ENCODE measurements at places on chromosomes 11 and 22.
A peak's percentile ranks its signal among the peaks of the same experiment; 100 is the strongest.

GRCh38 chr22:45785458-45785857, 113.8 kb downstream of the ATXN10 start:
- DNase-seq = no peak

DNA sequence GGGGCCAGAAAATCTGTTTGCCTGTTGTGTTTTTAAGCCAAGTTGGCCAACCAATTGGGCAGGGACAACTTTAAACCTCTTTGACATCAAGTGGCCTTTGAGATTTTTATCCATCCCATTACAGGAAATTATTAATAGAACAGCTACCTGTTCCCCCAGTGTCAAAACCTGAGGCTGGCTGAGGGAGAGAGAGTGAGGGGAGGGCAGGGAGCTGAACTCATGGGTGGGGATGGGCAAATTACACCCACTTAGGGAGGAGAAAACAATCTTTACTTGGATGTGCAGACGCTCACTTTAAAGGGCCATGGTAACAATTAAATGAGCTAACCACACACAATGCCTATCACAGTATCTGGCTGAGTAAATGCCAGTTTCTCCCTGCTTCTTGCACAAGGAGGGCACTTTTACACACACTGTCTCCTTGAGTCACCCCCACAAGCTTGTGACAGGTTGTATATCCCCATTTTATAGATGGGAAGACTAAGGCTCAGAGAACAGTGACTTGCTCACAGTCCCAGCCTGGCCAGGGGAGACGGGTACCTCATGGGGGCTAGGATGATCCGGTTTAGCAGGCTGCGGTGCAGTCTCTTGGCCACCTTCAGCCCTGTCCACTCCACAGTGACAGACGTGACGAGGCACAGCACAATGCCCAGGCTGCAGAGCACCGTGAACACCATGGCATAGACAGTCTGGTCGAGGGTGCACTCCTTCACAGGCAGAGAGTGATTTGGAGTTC, 17.8 kb upstream of the KCNJ11 start:
- no peak for DNase-seq

DNA sequence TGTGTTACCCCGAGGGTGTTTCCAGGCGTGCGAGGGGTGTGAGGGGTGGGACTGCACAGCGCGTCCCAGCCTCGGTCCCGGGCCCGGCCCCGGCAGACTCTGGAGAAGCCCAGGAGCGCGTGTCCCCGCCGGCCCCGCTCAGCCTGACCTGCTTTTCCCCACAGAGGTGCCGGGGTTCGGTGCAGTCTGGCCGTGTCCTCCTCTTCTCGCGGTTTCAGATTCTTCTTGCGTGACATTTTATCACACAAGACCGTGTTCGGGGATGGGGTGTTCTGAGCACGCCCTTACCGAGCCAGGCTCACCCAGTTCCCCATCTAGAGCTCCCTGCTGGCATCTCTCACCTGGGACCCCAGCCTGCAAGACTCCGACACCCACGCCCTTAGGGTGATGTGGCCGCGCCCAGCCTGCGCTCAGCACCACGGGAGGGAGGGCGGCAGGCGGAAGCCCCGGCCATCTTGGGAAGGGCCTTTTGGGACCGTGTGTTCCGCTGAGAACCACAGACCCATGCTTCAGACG, 775.6 kb downstream of the BRD1 start:
- no peak for DNase-seq

- no peak for DNase-seq
Observed at GRCh38 chr22:38298312-38299005, 18.8 kb downstream of the CSNK1E start.

DNA sequence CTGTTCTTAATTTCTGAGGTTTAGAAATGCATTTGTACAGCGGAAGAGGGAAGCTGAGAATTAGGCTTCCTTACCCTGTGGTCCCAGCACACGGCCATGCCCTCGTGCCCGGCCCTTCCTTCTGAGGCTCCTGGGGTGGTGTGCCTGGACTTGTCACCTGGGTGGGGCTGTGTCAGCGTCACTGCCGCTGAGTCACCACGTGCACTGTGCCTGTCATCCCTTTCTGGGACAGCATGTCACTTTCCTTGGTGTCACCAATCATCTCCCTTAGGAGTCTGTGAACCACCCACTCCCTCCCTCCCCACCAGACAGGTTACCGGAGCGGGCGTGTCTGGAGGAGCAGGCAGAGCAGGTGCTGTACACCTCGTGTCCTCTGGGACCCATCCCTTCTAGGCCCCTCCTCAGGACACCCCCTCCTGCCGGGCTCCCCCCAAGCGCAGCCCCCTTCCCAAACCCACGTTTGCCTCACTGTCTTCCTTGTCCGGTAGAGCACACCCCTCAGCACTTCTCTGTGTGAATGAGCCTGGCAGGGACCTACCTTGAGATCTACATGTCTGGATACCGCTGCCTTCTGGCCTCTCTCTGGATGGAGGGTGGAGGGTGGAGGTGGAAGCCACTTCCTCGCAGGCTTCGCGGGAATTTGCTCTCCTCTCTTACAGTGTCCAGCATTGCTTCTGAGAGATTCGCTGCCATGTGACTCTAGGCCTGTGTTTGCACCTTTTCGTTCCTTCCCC, 367.6 kb downstream of the TBC1D22A start:
- peak; percentile 22 for DNase-seq

GRCh38 chr11:56705784-56706396, 7.0 kb downstream of the OR9G1 start:
- DNase-seq = no peak

DNA sequence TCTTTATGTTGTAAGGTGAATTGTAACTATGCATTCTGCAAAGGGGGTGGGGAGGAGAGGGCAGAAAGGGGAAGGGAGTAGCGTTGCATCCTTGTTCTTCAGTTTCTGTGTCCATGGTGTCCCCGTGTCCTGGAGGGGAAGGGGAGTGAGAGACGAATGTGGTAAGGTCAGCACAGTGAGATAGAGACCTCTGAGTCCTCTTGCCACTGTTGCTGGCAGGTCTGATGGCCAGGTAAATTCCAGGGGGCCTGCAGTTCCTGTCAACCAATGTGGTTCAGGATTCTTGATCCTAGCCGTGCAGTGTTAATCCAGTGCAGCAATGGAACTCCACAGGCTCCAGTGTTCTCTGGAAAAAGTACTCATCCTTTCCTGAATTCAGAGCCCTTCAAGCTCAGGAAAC, 14.6 kb upstream of the ADSL start:
- no peak for DNase-seq

- no peak for DNase-seq
Observed at GRCh38 chr11:113255096-113255495, 59.3 kb upstream of the TTC12 start.

DNA sequence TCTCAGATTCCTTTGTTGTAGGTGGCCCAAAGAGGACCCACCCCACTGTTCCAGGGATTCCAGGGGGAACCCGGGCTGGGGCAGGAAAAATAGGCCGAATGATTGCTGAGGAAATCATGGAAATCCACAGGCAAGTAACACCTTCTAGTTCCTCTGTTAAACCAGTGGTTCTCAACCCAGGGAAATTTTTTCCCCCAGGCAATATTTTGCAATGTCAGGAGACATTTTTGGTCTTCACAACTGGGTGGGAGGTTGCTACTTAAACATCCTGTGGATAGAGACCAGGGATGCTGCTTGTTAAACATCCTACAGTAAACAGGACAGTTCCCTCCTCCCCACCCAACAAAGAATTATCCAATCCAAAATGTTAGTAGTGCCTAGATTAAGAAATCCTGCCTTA, 84.7 kb downstream of the BTBD10 start:
- peak; percentile 28 for DNase-seq

DNA sequence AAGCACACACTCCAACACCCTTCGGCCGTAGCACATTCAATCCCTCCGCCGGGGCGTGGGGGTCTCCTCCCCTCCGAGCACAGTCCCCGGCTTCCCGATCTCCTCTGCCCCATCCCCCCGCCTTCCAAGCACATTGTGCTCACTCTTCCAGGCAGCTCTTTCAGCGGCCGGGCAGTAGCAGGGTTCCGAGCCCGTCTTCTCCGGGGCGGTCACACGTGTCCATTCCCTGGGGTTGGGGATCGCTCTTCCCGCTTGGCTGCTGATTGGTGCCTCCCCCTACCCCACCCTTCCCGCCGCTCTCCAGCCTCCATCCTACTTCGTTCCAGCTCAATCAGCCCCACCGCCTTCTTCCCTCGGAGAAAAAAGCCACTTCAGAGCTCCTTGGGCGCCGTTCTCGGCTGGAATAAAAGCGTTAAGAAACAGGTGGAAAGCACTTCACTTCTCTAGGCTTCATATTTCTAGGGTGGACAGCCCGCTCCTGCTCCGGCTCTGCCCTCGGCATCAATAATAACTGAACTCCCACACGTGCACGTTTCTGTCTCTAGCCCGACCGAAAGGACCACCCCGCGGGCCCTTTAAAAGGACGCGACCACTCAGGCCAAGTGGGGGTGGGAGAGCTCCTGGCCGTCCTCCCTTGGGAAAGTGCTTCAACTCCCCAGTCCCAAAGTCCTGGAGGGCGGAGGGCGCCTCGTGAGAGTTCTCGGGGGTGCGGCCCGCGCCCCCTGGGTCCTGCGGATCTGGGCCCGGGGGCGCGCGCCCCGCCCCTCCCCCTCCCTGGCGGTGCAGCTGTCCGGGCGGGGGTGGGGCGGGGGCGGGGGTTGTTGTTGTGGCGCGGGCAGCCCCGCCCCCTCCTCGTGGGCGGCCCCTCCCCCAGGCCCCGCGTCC, 464 bp upstream of the CECR2 start:
- no peak for DNase-seq

- DNase-seq = peak; percentile 36
Observed at GRCh38 chr11:96306933-96307775, 35.8 kb downstream of the MAML2 start.

DNA sequence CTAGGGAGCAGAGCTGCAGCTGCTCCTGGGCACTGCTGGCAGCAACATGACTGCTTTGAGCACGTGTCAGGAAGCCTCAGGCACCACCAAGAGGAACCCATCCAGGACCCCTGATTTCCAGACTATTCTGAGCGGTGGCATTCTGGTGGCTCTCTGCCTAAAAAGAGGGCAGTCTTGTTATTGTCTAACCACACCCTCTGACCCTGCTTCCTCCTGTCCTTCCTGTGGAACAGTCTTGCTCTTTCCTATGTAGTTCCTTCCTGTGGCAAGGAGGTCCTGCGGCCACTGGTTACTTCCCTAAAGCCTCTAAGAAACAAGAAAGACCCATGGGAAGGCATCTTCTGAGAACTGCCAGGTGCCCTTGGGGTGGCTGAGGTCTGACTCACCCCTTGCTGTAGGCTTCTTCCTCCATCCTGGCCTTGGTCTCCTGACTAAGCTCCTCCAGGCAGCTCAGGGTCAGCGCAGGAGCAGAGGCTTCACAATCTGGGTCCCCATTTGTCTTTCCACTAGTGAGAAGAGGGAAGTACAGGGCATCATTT, 13.1 kb upstream of the LYVE1 start:
- DNase-seq = peak; percentile 68

- no peak for DNase-seq
Observed at GRCh38 chr22:46579751-46580449, 40.3 kb upstream of the GRAMD4 start.

DNA sequence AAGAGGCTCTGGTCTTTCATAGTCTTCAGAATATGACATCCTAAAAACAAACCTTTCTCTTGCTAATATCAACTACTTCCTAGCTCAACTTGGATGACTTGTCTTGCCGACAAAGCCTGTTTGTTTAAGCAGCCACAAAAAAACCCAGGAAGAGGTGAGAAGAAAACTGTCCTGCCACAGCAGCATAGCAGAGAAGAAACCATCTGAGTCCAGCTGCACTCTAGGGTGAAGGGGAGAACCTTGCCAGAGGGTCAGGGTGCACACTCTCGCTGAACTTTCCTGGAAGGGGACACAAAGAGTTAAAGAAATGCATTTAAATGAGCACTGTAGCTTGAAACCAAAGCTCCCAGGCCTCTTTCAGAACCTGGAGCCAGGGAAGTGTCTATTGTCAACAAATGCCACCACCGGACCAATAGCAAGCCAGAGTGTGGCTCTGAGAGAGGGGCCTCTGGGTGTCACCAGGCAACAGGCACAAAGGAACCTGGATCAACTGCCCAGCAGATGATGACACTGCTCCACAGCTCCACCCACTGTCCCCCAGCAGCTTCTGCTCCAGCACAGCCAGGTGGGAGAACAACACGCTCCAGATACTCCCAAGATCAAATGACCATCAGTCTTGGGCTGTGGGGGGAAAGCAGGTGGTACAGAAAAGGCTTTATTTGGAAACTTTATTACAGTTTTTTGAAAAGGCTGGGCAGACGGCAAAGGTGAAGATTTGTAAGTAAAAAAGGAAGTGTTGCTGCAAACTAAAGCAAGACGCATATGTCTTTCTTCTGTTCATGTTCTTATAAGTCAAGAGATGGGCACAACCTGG, 105.7 kb downstream of the RASSF10 start:
- no peak for DNase-seq

DNA sequence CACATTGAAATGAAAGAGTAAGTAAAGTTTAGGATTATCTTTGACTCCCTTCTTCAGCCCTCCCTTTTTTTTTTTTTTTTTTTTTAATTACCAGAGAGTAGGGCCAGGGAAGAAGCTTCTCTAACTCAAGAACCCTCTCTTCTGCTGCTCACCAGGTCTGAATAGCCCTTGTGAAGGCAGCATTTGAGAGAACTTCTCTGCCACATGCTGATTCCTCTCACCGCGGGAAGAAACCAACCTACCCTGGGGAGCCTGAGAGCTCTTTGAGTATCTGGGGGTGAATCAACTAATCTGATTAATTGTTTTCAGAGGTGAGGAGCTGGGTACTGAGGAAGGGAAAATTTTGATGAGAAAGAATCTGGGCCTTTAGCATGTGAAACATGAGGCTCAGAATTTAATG, 434.5 kb upstream of the CCDC90B start:
- no peak for DNase-seq

DNA sequence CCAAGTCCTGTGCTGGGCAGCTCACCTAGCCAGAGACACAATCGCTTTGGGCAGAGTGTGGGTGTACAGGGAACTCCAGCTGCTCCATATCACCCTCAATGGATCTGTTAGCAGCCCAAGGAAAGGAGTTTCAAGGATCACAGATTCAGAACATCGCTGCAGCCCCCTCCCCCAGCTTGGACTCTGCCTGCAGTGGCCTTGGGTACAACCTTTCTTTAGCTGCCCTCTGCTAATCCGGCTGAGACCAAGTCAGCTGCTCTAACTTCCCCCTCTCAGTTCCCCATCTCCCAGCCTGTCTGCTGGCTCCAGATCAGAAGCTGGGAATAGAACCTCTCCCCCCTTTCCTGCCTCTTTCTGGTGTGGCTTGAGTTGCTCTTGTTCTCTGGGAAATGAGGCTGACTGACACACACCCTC, 1.3 kb downstream of the TMEM86A start:
- DNase-seq = peak; percentile 55

DNA sequence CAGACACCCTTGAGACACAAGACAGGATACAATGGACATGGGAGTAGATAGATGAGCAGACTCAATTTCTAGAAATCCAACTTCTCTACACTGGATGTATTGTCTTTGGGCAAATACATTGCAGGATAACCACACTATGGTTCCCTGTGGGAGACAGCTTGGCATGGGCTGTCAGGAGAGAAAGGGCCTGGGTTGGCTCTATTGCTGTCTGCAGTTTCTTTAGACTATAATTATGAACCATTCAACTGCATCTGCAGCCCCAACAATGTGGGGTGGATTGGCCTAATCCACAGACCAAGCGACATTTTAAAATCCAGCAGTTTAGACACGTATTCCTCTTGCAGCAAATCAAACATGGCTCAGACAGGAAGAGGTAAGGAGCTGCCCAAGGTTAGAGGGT, 60.3 kb downstream of the ETS1 start:
- no peak for DNase-seq

All from inflammatory macrophage treated with lipopolysaccharide for 1 hour (primary cell).